ENCODE measurements at places on chromosomes 1 and 21.

- no peak for DNase-seq
Observed at GRCh38 chr21:42179316-42179715, 39.6 kb upstream of the ABCG1 start.

DNA sequence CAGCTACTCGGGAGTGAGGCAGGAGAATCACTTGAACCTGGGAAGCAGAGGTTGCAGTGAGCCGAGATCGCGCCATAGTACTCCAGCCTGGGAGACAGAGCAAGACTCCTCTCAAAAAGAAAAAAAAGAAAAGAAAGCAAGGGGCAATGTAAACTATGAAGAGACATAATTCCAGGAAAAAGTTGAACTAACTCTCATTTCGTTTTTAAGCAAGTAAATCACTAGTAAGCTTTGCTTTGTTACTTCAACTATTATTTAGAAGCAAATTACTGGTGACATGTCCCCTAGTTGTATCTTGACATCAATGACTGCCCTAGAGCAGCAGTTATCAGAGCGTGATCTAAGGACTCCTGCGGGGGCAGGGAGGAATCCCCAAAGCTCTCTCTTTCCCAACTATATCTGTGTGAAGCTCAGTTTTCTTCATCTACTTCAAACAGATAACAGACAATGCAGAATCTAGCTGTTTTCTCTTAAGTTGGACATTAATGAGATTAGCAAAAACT, 18.7 kb downstream of the CLSTN1 start:
- no peak for DNase-seq

- no peak for DNase-seq
Observed at GRCh38 chr1:22314706-22315105, 136.9 kb upstream of the ZBTB40 start.

DNA sequence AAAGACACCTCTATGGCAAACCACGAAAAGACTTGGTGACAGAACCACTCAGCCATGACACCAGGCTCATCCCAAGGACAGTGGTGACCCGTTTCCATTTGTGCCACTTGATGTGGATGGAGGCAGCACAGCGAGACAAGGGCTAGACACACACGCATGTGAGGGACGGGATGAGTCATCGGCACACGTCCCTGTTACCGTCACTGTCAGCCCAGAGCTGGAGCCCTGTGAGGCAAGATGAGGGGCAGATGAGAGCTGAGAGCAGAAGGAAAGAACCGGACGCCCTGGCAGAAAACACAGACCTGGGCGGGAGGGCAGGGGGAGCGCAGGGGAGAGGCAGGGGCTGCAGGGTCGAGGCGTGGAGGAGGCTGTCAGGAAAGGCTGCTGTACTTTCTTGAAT, 57.8 kb downstream of the SIK1 start:
- DNase-seq, result no peak
